ENCODE measurements at places on chromosomes 7 and 10.
A peak's percentile ranks its signal among the peaks of the same experiment; 100 is the strongest.

- no peak for DNase-seq
These were observed 78.8 kb upstream of the PRSS1 start for GRCh38 chr7:142670511-142670910.

DNA sequence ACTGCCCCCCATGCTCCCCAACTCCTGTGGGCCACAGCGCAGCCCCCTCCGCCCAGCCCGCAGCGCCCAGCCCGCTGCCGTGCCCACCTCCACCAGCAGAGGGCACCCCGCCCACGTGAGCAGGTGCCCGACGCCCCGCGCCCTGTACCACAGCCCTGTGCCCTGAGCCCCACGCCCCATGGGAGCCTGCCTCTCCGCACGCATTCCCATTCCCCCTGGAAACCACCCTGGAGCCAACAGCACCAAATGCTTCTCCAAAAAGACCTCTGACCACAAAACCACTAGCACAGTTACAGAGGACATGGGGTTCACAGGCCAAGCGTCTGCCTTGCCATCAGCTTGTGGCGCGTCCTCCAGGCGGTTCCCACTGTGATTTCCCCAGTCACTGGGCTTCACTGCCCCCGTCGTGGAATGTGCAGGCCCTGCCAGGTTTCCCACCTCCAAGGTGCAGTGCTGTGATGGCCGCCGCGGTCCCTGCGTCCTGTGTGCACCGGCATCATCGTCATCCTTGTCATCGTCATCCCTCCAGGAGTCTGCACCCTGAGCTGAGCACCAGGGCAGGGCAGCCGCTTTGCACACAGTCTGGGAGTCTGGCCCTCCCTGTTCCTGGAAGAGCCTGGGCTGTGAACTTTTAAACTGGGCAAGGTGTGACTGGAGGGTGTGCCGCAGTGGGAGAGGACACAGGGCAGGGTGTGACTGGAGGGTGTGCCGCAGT lies 61.7 kb downstream of the PWWP2B start:
- peak; percentile 55 for DNase-seq

GRCh38 chr7:2519119-2519930 lies at the start of gene LFNG:
Gene LFNG (plus strand): TSS chr7:2519774. CDS start chr7:2519862, 88 bp downstream.
- peak; percentile 90 for DNase-seq

DNA sequence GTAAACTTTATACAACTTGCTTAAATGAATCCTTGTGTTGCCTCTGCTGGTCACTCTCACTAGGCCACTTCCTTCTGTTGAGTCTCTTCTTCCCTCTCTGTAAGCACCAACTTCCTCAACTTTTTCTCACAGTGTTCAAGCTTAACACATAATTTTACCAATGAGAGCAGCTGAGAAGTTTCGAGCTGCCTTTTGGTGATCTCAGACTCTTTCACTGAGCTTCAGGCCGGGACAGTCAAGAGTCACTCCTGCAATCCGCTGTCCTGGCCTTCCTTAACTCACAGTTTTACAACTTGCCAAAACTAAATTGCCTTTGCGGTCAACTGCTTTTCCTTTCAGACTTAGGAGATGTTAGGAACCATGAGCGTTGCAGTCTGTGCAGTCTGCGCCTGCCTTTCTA lies 47.4 kb downstream of the PRPF18 start:
- DNase-seq = no peak

DNA sequence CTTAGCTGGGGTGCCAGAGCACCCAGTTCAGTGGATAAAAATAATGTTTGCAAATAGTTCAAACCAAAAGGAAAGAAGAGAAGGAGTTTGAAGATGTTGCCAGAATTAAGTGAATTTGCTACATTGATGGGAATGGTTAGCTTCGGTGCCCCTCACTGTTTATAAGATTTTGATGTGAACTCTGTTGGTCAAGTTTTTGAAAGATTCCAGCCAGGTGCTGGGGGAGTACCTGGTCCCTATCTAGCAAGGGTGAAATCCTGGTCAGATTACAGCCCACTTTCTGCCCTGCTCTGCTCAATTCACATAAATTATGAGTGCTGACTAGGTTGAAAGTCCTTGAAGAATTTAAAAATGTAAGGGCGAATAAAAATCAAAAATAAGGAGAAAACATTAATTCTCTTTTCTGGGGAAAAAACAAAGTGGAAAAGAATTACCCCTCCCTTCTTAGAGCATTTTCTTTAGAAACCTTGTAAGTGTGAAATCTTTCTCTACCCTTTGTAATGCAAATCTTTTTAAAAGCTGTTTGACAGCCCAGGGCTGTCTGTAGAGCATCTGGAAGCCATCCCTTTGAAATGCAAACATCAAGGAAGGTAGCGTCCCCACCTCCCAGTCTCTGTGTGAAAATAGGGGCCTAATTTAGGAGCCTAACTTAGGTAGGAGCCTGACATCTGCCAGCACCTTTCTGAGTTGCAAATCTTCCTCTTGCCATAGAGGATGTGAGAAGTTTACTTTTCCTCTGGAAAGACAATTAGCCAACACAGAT lies 1.4 kb upstream of the GIMAP5 start:
- DNase-seq = no peak

GRCh38 chr7:26919906-26920493 lies 55.6 kb upstream of the SKAP2 start:
- no peak for DNase-seq

GRCh38 chr10:131897297-131897899 lies 3.4 kb upstream of the PPP2R2D start:
- DNase-seq = peak; percentile 94

- DNase-seq = peak; percentile 7
These were observed 82.0 kb upstream of the PDZD8 start for GRCh38 chr10:117457071-117457810.

DNA sequence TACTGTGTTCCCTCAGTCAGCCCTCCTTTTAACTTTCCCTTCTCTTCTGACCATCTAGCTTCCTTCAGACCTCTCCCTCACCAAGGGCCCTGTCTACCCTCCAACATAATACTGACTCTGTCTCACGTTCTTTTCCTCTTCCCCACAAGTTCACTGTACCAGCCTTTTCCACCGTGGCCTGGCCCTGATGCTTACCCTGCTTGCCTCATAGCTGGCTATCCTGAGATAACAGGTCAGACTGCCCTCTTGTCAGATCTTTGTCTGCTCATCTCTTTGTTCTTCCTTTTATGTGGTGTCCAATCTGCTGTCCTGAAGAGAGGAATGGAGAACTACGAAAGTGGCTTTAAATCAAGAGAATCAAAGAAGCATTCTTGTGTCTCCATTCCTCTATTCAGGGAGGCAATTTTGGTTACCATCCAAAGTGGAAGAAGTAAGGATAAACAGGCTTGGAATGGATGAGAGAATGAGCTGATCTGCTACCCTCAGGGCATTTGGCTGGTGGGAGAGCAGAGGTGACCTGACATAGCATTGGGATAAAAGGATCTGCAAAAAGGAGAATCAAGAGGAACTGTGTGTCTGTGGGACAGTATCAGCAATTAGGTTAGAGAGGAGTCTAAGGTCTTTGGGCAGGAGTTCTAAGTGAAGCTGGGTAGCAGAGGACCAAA lies 8.1 kb downstream of the BTAF1 start:
- DNase-seq = no peak

- no peak for DNase-seq
These were observed 980.9 kb downstream of the GATA3 start for GRCh38 chr10:9035355-9035754.

GRCh38 chr7:7517754-7518153 lies 17.9 kb downstream of the COL28A1 start:
- DNase-seq = peak; percentile 25

GRCh38 chr10:22693371-22693784 lies 21.0 kb downstream of the PIP4K2A start:
- DNase-seq = no peak

GRCh38 chr10:53072144-53072543 lies 299.6 kb upstream of the MBL2 start:
- DNase-seq = no peak

- DNase-seq = peak; percentile 21
These were observed 53.1 kb upstream of the KDM7A start for GRCh38 chr7:140229591-140230515.

DNA sequence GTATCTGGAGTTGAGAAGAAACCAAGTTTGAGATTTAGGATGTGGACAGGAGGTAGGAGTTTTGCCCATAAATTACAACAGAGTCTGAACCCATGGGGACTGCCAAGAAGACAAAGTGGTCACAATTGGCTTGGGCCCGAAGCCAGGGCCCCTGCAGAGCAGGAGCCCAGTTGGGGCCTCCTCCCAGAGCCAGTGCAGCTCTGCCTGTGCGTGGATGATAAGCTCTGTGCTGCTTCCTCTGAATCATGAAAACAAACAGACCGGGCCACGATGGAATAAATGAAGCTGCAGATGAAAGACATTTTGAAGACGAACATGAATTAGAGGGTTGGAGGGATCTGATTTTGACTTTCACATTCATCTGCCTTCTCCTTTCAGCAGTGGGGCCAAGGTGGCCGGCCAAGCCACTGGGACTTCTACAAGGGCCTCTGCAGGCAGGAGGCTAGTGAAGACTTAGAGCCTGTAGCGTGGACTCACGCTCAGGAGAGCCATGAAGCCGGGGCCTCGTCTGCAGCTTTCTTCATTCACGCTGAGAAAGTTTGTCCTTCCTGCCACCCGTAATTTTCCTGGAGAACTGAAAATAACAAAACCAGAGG lies 156.8 kb upstream of the LYZL1 start:
- DNase-seq = no peak

GRCh38 chr10:26516540-26517101 lies 78.5 kb downstream of the APBB1IP start:
- DNase-seq = no peak

DNA sequence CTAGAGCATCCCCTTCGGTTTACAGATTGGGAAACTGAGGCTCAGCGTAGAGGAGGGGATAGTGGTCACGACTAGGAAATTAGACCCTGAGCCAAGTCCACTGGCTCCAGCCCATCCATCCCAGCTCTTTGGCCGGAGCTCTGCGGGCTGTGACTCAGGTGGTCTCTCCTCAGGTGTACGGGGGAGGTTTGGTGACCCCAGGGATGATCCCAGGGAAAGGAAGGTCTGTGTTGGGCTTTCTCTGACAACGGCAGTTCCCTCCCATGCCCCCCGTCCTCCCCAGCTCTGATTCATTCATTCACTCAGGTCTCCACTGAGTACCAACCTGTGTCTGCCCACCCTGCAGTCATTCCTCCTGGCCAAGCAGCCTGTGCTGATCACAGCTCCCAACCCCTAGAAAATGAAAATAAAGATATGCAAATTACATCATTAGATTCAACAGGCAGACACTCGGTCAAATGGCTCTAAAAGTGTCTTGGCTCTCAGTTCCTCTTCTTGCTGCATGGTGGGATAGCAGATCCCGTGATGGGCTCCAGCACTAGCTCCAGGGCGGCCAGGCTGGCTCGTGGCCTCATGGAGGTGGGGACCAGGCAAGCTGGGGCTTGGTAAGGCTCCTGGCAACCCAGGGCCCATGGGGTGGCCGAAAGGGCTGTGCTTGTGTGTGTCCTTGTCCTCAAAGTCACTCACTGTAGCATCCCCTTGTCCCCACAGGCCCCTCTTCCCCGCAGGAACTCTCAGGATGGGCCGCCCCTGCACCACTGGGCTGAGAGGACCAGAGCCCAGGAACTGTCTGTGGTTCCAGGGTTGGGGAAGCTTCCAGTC lies 37.8 kb downstream of the CLRN3 start:
- no peak for DNase-seq

DNA sequence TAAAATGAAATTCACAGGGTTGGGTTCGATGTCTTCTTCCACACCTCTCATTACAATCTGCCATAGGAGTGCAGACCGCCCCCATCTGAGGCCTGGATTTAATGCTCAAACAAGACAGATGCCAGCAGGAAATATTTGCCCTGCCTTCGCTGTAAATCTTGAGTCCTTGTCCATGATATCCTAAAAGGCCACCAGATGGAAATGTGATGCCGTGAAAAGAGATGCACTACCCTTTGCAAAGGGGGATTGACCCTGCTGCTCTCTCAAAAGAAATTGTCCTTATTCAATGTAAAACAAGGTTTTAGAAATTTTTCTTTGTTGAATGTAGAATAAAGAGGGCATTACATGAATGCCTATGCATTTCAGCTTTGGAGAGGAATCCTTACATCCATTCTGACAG lies 37.5 kb downstream of the AGAP4 start:
- DNase-seq = no peak

DNA sequence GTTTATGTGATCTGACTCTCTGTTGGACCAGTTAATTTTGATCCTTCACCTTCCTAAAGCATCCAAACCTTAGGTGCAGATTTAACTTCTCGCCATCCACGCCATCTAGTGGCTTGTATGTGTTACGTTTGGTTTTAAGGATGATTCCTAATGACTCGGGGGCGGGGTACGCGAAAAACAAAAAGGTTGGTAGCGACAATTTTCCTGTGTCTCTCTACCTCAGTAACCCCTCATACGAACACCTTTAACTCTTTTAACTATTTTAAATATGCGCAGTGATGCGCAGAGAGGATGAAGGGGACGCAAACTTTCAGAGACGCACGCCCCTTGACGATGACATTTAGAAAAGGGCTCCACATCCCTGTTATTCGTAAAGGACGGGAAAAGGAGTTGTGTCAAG lies 714 bp upstream of the KCND2 start:
- peak; percentile 52 for DNase-seq

DNA sequence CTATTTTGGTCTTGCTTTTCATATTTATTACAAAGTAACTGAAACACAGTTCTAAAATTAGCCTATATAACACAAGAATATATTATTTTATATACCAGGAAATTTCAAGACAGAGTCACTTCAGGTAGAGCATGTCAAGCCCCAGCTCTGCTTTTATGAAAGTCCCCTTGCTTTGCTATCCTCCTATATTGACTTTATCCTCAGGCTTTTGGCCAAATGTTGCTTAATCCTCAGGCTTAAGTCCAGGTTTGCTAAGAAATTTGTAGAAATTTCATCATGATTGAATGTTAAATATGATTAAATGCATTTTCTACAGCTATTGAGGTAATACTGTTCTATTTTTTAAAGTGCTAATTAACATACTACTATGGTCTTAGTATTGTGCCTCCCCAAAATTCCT lies 227.6 kb downstream of the FZD1 start:
- DNase-seq = no peak

GRCh38 chr10:103661198-103661950 lies 167.9 kb downstream of the NEURL1 start:
- DNase-seq = no peak

- peak; percentile 44 for DNase-seq
These were observed 165.3 kb downstream of the CELF2 start for GRCh38 chr10:11183015-11183414.

DNA sequence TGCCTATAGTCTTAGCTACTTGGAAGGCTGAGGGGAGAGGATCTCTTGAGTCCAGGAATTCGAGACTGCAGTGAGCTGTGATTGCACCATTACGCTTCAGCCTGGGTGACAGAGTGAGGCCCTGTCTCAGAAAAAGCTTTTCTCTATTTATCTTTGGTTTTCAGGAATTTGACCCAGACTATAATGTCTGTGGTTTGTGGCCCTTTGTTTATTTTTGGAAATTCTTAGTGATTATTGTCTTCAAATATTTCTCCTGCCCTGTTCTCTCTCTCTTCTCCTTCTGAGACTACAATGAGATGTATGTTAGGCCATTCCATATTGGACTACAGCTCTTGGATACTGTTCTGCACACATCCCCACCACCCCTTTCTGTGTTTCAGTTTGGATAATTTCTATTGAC lies 4.7 kb downstream of the MUC12 start:
- no peak for DNase-seq

- DNase-seq = peak; percentile 79
These were observed 145.1 kb downstream of the SEMA3D start for GRCh38 chr7:85041605-85042216.
